ENCODE measurements at places on chromosomes 4 and X.

- peak; percentile 60 for DNase-seq
Measured at GRCh38 chr4:20248155-20248558, 3.5 kb upstream of the SLIT2 start.

DNA sequence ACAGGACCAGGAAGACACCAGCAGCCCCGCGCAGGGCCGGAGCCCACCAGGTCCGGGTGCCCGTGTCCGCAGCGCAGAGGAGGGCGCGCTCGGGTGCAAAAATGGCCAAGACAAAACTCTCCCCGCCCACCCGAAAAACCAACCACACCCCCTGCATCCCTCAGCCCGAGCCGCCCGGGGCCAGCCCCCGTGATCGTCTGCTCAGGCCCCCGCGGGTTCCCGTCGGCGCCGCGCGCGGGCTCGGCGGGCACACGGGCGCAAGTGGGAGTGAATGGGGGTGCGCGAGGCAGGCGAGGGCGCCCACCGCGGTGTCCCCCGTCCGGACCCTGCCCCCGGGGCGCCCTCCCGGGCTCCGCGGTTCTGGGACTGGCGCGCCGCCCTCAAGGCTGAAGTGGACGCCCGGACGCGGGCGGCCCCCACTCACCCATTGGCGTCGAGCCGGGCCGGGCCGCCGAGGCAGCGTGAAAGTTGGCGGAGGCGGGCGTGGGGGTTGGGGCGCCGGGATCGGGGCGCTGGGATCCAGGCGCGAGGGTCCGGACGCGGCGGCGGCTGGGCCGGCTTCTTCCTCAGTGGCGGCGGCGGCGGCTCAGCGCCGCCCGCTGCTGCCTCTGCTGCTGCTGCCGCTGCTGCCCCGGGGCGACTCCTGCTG, 393 bp downstream of the SH3KBP1 start:
- DNase-seq = no peak

GRCh38 chr4:6500481-6501140, 28.2 kb upstream of the PPP2R2C start:
- no peak for DNase-seq

DNA sequence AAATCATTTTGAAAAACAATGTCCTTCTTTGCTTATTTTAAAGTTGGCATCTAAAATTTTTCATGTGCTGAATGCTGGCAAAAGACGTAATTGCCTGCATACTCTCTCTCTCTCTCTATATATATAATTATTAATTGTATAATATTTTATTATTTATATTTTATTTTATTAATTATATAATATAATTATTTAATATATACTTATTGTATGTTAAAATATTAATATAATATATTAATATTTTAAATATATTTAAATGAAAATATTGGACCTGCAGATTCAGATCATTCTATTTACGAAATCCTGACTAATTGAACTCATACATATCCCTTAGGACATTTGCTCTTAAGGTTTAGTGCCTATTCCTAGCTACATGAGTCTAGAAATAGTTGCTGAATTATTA, 144.7 kb upstream of the VCX start:
- no peak for DNase-seq

DNA sequence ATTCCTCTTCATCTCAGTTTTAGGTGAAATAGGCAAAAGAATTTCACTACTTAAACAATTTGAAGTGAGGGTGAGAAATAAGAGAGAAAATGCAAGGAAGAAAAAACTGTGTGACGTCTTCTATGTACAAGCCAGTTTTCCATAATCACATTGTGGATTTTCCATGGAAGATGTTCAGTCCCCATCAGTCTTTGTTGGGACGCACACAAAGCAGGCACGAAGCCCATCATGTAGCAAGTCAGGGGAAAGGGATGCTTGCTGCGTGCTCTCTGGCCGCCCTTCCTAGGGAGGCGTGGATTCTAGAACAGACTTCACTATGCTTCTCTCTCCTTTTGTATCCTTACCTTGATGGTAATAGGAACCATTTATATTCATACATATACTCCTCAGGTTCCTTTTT, 54.7 kb downstream of the RBPJ start:
- DNase-seq = no peak

- DNase-seq = no peak
Measured at GRCh38 chr4:121041307-121042090, 30.8 kb downstream of the NDNF start.

GRCh38 chr4:106315476-106315967, 487 bp downstream of the TBCK start:
- DNase-seq = peak; percentile 58

All from NCI-H748 treated with DMSO at 0.1 percent for 48 hours (cell line).